Activated naive CD8-positive, alpha-beta T cell treated with anti-CD3 and anti-CD28 coated beads for 36 hours (primary cell): ENCODE measurements at places on chromosomes 11 and 22. TPM values are rescaled to one million over a fixed set of nuclear protein-coding genes. Genes with fewer than 3 reads are reported as not detected.
A peak's percentile ranks its signal among the peaks of the same experiment; 100 is the strongest.

DNA sequence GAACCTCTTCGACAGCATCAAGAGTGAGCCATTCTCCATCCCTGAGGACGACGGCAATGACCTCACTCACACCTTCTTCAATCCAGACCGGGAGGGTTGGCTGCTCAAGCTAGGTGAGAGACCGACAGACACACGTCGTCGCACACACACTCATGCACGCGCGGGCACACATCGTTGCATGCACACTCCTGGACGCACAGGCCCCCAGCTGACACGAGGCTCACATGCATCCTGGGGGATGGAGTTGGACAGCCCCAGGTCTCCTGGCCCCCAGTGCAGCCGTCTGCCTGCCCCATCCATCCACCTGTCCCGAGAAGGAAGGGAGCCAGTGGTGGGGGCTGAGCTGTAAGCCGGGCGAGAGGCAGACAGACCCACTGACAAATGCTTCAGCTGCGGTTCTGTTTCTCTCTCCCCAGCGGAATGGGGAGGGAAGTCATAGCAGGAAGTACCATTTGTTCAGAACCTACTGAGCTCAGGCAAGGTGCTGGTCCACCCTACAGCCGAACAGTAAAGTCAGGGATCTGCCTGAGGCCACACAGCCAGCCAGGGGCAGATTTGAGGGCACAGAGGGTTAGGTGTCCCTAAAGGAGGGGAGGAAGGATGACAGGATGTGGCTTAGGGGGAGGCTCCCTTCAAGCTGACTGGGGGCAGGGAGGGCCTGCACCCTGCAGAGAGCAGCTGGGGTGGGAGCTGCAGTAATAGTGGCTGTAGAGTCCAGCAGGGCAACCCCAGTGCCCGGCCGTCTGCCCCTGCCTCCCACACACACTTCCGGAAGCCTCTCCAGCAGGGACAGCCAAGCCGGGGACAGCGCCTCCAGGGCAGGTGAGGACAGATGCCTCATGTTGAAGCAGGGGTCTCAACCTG is 27.1 kb downstream of the CYTH4 start:
- DNase-seq: peak; percentile 50

- no peak for DNase-seq
Measured at GRCh38 chr11:69834811-69835800, 15.9 kb upstream of the FGF3 start.

DNA sequence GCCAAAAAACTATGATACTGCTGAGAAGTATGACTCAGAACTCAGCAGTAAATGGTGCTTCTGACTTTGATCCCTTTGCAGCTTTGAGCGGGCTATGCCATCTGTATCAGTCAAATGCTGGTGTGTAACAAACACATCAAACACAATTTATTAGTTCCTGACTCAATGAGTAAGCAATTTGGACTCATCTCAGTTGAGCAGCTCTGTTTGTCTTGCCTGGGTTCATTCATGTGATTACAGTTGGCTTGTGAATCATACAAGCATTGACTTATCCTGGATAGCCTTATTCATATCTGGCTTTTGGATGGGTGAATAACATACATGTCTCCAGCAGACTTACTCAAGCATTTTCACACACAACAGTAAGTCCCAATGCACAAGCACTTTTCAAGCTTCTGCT is 858.8 kb downstream of the METTL15 start:
- no peak for DNase-seq

GRCh38 chr22:21937821-21938070 is 14.9 kb downstream of the PPM1F start:
- DNase-seq: no peak

The ENTHD1 gene
- total RNA-seq: 0.20 TPM

The TUB gene
- 0.19 TPM for total RNA-seq
